ENCODE measurements at places on chromosomes 16 and 17.

- DNase-seq, result no peak
Measured at GRCh38 chr17:71402661-71403141, 718.1 kb upstream of the SOX9 start.

GRCh38 chr17:34858591-34859565, 102.4 kb downstream of the CCT6B start:
- no peak for DNase-seq

GRCh38 chr17:51778842-51779241, 379.7 kb downstream of the CA10 start:
- no peak for DNase-seq

DNA sequence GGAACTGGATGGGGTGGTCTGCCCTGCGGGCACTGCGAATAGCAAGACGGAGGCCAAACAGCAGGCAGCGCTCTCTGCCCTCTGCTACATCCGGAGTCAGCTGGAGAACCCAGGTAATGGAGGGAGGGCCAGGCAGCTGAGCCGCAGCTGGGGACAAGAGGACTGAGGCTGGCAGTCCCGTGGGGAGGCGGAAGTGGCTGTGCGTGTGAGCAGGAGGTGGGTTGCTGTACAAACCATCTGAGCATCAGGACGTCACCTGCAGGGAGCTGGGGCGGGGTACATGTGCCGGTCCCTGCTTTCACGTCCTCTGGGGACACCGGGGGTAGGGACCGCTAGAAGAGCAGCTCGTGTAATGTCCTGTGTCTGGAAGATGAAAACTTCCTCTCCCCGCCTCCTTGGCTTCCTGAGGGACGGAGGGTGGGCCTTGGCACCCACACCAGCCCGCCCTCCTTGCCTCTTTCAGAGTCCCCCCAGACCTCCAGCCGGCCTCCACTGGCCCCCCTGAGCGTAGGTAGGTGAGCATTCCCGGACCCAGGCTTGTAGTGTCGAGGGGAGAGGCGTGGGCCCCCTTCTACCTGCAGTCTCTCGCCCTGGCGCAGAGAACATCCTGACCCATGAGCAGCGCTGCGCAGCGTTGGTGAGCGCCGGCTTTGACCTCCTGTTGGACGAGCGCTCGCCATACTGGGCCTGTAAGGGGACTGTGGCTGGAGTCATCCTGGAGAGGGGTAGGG, 3.7 kb downstream of the ADAD2 start:
- no peak for DNase-seq

- DNase-seq, result no peak
Measured at GRCh38 chr17:79791735-79792161, 5.1 kb downstream of the CBX8 start.

All from CMK (cell line).